Mesothelial cell of epicardium (in vitro differentiated cells): ENCODE measurements at places on chromosomes 16 and 17.
A peak's percentile ranks its signal among the peaks of the same experiment; 100 is the strongest.

- H3K27ac ChIP-seq, result no peak overlapping the region
- peaks cover 14% of the 10 kb centered on the region for H3K4me1 ChIP-seq
- peaks cover 13% of the 10 kb centered on the region for H3K27me3 ChIP-seq
- no peak overlapping the region for H3K4me3 ChIP-seq
- H3K36me3 ChIP-seq, result peaks cover 1% of the 10 kb centered on the region
Observed at GRCh38 chr17:73506470-73507435, 137.5 kb downstream of the SDK2 start.

DNA sequence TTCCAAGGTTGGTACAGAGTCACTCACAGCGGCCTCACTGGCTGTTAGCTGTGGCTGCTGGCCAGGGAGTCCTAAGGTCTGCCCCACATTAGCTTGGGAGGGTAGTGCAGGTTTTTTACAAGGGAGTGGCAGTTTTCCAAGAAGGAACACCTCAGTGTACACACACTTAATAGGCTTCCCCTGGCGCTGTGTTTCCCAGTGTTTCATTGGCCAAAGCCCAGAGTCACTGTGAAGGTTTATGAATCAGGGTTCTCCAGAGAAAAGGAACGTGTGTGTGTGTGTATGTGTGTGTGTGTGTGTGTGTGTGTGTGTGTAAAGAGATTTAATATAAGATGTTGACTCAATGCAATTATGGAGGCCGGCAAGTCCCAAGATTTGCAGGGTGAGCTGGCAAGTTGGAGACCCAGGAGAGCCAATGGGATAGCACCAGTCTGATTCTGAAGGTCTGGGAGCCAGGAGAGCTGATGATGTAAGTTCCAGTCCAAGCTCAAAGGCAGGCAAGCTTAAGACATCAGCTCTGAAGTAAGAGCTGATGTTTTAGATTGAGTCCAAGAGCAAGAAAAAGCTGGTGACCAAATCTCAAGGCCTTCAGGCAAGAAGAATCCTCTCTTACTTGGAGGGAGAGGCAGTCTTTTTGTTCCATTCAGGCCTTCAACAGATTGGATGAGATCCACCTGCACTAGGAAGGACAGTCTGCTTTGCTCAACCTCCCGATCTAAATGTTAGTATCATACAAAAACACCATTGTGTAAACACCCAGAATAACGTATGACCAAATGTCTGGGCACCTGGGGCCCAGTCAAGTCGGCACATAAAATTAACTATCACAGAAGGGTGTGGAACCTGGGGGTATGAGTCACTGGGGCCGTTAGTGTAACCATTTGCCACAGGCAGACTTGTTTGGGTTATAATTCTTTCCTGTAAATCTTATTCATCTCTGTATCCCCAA is 206.8 kb downstream of the PRKCA start:
- H3K27ac ChIP-seq, result no peak overlapping the region
- H3K4me3 ChIP-seq, result no peak overlapping the region
- no peaks in the 10 kb centered on the region for H3K36me3 ChIP-seq
- H3K27me3 ChIP-seq, result no peaks in the 10 kb centered on the region

GRCh38 chr16:50702725-50703124 is 9.3 kb downstream of the NOD2 start:
- no peak for DNase-seq
- no peak overlapping the region for H3K27ac ChIP-seq
- peaks cover 16% of the 10 kb centered on the region for H3K27me3 ChIP-seq
- no peaks in the 10 kb centered on the region for H3K4me1 ChIP-seq

DNA sequence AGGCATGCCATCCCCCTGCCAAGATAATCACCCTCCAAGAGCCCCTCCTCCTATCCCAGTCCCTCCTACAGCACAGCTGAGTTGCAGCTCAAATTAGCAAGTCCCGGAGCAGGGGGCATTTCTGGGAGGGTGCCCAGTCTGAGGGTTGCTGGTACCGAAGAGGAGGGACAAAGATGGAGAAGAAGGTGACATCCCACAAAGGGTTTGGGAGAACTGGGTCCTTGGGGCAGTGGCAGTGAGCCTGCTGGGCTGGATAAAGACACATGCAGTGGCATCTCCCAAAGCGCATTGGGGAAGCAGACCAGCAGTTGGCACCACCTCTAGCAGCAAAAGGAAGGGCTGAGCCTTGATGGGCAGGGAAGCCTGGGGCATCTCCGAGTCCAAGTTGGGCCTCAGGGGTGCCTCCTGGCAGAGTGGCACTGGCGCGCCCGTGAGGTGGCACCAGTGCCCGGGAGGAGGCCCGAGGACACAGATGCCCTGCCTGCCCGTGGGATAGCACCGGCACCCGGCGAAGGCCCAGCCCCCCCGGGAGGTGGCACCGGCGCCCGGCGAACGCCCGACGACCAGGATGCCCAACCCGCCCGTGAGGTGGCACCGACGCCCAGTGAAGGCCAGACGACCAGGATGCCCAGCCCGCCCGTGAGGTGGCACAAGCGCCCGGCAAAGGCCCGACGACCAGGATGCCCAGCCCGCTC is 622 bp downstream of the TOM1L2 start:
- peak overlapping the region; percentile 72 for H3K27ac ChIP-seq
- peaks cover 47% of the 10 kb centered on the region for H3K4me1 ChIP-seq
- H3K4me3 ChIP-seq, result peak overlapping the region; percentile 93
- no peak for DNase-seq

DNA sequence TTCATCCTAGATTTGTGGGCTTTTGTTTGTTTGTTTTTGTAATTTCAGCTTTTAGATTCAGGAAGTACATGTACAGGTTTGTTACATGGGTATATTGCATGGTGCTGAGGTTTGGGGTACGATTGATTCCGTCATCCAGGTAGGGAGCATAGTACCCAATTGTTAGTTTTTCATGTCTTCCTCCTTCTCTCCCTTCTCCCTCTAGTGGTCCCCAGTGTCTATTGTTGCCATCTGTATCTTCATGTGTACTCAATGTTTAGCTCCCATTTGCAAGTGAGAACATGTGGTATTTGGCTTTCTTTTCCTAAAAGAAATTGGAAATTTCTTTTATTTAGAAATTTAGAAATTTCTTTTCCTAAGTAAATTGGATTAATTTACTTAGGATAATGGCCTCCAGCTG is 37.1 kb upstream of the BCAS3 start:
- no peaks in the 10 kb centered on the region for H3K27me3 ChIP-seq
- peaks cover 7% of the 10 kb centered on the region for H3K4me1 ChIP-seq
- no peak overlapping the region for H3K27ac ChIP-seq
- no peak overlapping the region for H3K4me3 ChIP-seq
- no peak for DNase-seq

DNA sequence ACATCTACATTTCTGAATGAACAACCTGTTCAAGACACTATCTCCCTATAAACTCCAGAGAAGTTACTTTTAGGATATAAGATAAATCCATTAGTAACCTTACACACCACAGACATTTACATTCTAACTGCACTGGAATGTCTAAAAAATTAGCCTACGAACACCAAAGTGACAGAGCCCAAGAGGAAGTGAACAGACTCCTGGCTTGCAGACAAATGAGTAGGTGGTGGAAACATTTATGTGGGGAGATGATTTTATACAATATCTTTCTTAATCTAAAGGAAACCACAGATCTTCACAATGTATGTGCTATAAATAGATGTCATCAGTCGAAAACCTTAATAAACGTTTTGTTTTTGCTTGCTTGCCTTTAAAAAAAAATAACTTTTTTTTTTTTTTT is 18.8 kb downstream of the ZNF652 start:
- H3K27ac ChIP-seq, result peak overlapping the region; percentile 39
- no peak overlapping the region for H3K4me3 ChIP-seq
- no peaks in the 10 kb centered on the region for H3K27me3 ChIP-seq
- DNase-seq, result no peak

- DNase-seq, result no peak
- H3K36me3 ChIP-seq, result no peaks in the 10 kb centered on the region
- peaks cover 22% of the 10 kb centered on the region for H3K4me1 ChIP-seq
- H3K27me3 ChIP-seq, result peaks cover 6% of the 10 kb centered on the region
- no peak overlapping the region for H3K4me3 ChIP-seq
Observed at GRCh38 chr16:66364117-66364958, 2.2 kb upstream of the CDH5 start.

DNA sequence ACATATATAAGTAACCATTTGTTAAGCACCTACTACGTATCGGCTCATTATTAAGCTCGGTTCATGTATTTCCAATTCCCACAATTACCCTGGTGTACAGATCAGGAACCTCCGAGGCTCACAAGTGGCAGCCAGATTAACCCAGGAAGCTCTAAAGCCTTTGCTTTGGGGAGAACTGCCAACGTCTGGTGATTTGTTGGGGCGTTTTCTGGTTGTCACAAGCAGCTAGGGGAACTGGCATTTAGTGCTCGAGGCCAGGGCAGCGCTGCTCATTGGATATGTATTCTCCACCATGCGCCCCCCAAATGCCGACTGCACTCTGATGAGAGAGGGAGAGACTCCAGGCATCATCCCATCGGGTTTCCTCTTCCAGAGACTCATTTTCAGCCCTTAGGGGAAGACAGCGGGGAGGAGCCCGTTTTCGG is 541 bp downstream of the ZNF18 start:
- peak overlapping the region; percentile 89 for H3K4me3 ChIP-seq
- H3K27ac ChIP-seq, result peak overlapping the region; percentile 88
- DNase-seq, result no peak
